Stimulated activated CD4-positive, alpha-beta T cell treated with anti-CD3 and anti-CD28 coated beads, Interleukin-15, amount 100 ng/mL, for 1 hour (primary cell): ENCODE measurements at places on chromosomes 11 and 22.
A peak's percentile ranks its signal among the peaks of the same experiment; 100 is the strongest.

DNA sequence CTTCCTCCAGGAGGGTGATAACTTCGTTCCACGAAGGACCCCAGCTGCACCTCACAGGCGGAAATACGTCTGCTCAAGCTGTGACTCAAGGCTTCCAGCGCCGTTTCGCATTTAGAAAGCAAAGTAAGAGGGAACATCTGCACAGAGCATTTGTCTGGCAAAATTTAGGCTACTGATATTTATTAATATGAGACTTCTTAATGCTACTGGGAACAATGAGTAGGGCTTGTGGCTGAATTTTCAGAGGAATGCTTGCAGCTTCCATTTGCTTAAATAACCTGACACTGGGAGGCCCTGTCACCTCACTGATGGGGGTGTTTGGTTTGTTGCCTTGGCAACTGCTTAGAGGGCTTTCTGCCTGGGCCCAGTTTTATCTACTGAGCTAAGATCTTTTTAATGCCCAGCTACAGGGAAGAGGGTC, 14.7 kb upstream of the ST14 start:
- DNase-seq = no peak

DNA sequence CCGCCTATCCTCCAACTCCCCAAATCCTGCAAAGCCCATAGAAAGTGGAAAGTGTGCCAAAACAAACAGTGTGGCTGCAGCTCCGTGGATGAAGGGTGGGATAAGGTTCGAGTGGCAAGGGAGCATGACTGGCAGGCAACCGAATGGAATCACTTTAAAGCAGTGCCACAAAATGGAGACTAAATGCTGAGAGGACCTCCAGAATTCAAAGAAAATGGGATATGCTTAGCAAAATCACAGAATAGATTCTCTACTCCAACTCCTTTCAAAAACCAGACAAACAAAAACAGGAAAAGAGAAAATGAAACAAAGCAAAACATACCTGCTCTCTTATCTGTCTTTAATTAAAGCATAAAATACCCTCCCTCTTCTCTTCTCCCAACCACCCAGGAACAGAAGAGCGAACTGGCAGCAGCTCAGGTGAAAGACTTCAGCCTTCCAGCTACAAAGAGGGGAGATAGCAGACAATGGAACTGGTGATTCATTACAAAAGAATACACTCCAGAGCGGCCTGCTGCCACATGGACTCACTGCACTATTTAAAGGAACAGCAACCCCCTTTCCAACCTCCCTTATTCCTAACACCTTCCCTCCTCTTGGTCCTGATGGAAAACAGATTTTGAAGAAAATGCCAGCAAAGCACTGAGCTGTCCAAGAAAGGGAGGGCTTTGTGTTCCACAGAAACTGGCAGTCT, 118.5 kb downstream of the APOL5 start:
- no peak for DNase-seq

- DNase-seq = no peak
Observed at GRCh38 chr11:59866836-59867235, 549 bp upstream of the TCN1 start.

- DNase-seq = no peak
Observed at GRCh38 chr11:129077191-129077590, 114.9 kb downstream of the ARHGAP32 start.

- DNase-seq = no peak
Observed at GRCh38 chr22:27135031-27135981, 477.9 kb downstream of the MIAT start.

DNA sequence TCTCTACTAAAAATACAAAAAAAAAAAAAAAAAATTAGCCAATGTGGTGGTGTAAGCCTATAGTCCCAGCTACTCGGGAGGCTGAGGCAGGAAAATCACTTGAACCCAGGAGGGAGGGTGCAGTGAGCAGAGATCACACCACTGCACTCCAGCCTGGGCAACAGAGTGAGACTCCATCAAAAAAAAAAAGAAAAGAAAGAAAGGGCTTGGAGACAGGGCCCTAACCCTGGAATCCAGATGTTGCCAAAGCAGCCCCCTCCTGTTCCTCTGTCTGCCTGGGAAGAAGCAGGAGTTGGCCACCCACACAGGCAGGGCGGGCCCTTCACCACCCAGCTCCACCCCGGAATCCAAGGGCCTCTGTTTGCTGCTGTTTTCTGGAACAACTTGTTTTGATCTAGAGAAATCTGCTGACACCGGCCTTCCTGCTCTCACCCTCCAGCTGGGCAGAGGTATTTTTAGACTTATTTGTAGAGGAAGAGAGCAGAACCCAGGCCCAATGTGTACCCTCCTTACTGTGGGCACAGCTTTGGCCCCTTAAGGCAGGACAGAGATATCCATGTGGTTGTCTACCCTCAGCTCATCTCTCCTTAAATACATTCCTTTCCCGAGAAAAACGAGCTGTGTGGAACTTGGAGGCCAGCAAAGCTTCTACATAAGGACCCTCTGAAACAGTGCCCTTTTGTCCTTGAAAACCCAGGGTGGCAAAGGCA, 2.7 kb upstream of the NEAT1 start:
- peak; percentile 37 for DNase-seq

GRCh38 chr11:126544108-126545056, 188.9 kb downstream of the ST3GAL4 start:
- DNase-seq = no peak

DNA sequence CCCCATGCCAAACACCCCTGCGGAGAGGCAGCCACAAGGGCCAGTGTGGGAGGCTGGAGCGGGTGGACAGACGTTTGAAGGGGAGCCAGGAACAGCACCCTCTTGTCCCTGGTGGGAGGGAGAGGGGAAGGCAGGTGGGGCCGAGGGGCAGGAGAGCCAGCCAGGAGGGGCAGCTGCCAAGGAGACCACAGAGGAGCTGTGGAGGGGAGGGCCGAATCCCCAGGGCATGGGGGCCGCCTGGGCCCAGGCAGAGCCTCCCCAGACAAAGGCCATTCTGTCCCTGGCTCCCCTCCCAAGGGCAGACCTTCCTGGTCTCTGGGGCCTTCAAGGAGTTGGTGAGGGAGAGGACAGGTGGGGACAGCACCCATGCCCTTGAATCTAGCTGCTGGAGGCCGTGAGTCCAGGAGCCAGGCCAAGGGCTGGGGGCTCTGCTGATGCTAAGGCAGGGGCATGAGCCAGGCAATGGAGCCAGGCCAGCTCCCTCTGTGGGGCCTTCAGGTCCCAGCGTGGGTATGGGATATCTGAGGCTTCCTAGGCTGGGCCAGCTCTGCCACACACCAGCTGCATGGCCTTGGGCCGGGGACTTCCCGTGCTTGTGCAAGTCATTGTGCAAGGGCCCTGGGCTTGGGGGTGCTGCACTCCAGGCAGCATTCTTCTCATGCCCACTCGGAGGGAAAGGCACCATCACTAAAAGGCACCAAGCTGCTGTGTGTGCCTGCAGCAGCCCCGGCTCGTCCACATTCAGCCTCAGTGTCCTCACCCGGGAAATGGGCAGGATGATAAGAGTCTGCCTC, 11.4 kb downstream of the EMID1 start:
- DNase-seq = no peak

GRCh38 chr11:45931739-45932138, 9.3 kb downstream of the LARGE2 start:
- DNase-seq = no peak

DNA sequence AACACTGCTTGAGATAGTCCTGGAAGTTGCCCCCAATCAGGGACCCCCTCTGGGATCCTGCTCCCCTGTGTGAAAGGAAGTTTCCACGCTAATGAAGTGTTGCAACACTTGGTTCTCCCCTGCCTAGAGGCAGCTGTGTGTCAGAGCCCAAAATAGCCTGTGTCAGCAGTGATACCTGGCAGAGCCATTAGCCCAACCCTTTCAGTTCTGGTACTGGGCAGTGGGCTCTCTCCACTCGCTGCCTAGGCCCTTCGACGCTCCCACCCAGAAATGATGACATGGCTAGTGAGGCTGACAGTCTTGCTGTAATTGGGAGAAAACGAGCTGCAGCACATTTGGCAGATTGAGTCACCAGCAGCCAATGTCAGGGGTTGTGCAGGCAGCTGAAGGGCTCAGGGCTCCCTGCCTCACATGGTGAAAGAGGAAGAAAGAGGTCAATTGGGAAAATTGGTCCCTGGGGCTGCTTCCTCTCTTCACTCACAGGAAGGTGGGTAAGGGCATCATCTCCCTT, 1.4 kb upstream of the NXF1 start:
- DNase-seq = no peak

GRCh38 chr11:113488931-113489351, 13.7 kb upstream of the DRD2 start:
- DNase-seq = no peak

GRCh38 chr11:107713009-107713408, 1.2 kb upstream of the SLN start:
- DNase-seq = no peak

GRCh38 chr22:25797498-25798290, 55.7 kb downstream of the MYO18B start:
- DNase-seq = no peak

- no peak for DNase-seq
Observed at GRCh38 chr22:36330655-36331305, 57.0 kb downstream of the MYH9 start.

- no peak for DNase-seq
Observed at GRCh38 chr22:31048570-31048969, 32.5 kb upstream of the SMTN start.

GRCh38 chr11:118240999-118241763, 11.0 kb downstream of the MPZL3 start:
- peak; percentile 38 for DNase-seq

DNA sequence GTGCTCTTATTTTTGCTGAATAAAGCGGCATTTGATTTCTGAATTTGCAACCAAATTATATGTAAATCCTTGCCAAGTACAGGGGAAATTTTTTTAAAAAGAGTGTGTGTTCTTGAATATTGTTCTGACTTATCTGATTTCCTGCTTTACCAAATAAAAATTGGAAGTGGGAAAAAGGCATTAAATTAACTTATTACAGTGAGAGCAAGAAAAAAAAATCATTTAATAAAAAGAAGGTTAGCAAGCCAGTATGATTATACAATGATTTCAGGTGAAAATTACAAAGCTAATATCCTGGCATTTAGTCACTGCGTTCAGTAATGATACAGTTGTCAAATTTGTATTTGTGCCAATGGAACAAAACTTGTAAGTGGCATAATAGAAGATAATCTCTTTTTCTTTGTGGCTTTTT, 82.1 kb upstream of the PPARA start:
- no peak for DNase-seq

DNA sequence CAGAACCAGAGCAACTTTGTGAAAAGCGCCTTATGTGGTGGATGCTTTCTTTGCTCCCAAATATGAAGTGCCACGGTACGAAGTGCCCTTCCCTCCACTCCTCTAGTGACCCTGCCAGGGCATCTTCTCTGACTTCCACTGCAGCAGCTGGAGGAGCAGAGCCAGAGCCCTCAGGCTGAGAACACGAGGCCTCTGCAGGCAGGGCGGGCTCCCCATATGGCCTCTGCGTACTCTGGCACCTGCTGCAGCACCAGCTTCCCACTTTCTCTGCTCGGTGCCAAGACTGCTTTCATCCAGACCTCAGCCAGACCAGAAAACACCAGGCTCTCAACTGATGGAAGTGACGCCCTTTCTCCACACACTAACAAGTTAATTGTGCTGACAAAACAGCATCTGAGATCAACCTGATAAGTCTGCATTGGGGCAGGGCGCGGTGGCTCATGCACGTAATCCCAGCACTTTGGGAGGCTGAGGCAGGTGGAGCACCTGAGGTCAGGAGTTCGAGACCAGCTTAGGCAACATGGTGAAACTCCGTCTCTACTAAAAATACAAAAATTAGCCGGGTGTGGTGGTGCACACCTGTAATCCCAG, 12.8 kb downstream of the UFD1 start:
- DNase-seq = no peak

GRCh38 chr22:42848941-42849550, 8.0 kb downstream of the ARFGAP3 start:
- DNase-seq = no peak

DNA sequence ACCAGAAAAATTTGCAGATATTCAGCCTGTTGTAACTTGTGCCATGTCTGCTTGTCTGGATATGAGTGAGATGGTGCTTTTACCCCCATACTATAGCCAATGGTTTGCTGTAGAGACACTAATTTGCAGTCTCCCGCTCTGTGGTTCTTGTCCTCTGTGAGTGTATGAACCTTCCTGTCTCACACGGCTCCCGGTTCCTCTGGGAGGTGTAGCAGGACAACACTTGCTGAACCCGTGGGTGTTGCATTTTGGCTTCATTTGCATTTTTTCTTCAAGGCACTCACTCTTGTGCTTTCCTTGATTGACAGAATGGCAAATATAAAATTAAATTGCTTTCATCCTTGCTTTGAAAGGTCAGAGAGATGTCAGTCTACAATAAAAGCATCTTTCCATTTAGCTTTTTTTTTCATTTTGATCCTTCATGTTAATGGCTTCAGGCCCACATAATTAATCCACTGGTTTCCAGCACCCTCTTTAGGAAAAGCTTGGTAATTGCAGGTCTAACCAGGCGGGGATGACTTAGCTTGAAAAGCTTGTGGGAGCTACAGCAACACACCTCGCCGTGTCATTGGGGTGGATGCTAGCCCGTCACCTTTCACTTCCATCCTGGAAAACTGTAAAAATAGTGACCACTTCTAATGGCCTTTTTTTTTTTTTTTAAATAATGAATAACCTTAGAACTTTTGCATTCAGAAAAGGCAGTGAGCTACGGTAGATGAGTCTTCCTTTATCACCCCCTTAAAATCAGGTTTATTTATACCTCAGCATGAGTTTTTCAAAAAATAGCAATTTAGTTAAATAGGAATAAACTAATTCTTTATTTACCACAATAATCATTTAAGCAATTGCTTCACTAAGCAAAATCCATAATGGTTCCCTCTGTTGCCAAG, 27.4 kb upstream of the ST14 start:
- DNase-seq = peak; percentile 11

GRCh38 chr22:26286091-26286820, 117.0 kb downstream of the SEZ6L start:
- no peak for DNase-seq

GRCh38 chr22:36430863-36431262, 43.1 kb upstream of the MYH9 start:
- no peak for DNase-seq

- no peak for DNase-seq
Observed at GRCh38 chr11:110472858-110473257, 43.1 kb downstream of the FDX1 start.

DNA sequence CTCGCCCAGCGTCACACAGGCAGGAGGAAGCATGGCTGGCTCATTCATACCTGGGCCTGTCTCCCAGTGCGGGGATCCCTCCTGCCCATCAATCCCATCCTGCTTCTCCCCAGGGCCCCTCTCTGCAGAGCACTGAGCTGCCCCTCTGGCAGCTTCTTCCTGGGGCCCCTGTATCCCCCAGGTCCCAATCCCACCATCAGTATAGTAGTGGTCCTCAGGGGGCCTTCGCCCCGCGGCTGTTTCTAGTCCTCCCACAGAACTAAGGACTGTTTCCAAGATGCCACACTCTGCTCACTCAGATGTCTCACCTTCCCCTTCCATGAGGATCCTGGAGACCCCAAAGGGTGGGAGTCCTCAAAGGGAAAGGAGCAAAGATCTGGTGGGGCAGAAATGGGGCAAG, 97.6 kb downstream of the PDE2A start:
- no peak for DNase-seq

GRCh38 chr11:102882389-102883024, 7.7 kb upstream of the MMP12 start:
- DNase-seq = no peak

GRCh38 chr11:46238078-46238966, 39.1 kb upstream of the CREB3L1 start:
- peak; percentile 51 for DNase-seq
